Heart right ventricle (tissue), 16 donors: ENCODE measurements at places on chromosomes 5 and 9. TPM values are rescaled to one million over a fixed set of nuclear protein-coding genes. Genes with fewer than 3 reads are reported as not detected.
A peak's percentile ranks its signal among the peaks of the same experiment; 100 is the strongest.

GLRA1 gene
- not detected for total RNA-seq

GRCh38 chr9:23740531-23740930 lies 85.5 kb downstream of the ELAVL2 start:
- H3K27me3 ChIP-seq: no peaks in the 10 kb centered on the region
- H3K36me3 ChIP-seq: no peaks in the 10 kb centered on the region
- no peaks in the 10 kb centered on the region for H3K4me1 ChIP-seq
- H3K4me3 ChIP-seq: no peak overlapping the region
- H3K27ac ChIP-seq: no peak overlapping the region

ADGRD2 gene
- not detected for total RNA-seq

MEGF10 gene
- total RNA-seq: 0.61 TPM

RGP1 gene
- 31.2 TPM for total RNA-seq

DNA sequence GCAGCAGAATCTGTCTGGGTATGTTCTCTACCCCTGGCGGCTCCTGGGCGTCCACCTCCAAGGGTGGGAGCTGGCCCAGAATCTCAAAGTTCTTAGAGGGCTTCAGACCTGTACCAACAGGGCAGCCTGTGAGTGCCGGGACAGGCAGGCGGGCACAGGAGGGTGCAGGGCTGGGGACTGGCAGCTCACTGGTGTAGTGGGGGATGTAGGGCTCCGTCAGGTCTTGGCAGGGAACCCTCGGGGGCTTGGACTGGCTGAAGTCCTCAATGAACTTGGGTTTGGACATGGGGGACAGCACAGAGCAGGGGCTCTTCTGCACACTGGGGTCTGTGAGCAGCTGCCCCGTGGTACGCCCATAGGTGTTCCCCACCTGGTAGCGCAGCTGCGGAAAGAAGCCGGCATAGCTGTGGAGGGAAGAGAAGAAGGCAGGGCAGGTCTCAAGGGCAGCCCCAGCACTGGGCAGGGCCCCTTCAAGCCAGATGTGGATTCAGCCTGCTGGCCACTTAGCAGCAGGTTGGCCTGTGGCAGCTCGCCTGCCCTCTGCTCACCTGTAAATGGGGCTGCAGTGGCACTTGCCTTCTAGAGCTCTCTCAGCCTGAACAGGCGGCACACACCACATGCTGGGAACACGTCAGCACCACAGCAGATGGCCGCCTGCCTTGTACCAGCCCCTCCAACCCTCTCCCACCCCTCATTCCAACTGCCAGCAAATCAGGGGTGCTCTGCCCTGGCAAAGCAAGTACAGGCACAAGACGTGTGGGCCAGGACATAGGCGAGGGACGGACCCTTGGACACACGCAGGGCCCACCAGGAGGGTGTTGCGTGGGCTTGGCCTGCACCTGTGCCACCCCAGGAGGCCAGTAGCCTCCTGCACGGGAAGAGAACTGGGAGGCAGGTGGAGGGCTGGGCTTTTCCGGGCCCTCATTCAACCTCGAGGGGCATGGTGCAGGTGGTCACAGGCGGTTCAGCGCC lies 4.6 kb downstream of the TUBB4B start:
- H3K36me3 ChIP-seq: no peaks in the 10 kb centered on the region
- DNase-seq: no peak
- H3K27me3 ChIP-seq: no peaks in the 10 kb centered on the region
- H3K27ac ChIP-seq: no peak overlapping the region

- H3K27ac ChIP-seq: peak overlapping the region; percentile 38
- peaks cover 12% of the 10 kb centered on the region for H3K4me1 ChIP-seq
- H3K27me3 ChIP-seq: peaks cover 100% of the 10 kb centered on the region
- H3K36me3 ChIP-seq: no peaks in the 10 kb centered on the region
Measured at GRCh38 chr5:154473581-154474283, 4.3 kb downstream of the HAND1 start.

DNA sequence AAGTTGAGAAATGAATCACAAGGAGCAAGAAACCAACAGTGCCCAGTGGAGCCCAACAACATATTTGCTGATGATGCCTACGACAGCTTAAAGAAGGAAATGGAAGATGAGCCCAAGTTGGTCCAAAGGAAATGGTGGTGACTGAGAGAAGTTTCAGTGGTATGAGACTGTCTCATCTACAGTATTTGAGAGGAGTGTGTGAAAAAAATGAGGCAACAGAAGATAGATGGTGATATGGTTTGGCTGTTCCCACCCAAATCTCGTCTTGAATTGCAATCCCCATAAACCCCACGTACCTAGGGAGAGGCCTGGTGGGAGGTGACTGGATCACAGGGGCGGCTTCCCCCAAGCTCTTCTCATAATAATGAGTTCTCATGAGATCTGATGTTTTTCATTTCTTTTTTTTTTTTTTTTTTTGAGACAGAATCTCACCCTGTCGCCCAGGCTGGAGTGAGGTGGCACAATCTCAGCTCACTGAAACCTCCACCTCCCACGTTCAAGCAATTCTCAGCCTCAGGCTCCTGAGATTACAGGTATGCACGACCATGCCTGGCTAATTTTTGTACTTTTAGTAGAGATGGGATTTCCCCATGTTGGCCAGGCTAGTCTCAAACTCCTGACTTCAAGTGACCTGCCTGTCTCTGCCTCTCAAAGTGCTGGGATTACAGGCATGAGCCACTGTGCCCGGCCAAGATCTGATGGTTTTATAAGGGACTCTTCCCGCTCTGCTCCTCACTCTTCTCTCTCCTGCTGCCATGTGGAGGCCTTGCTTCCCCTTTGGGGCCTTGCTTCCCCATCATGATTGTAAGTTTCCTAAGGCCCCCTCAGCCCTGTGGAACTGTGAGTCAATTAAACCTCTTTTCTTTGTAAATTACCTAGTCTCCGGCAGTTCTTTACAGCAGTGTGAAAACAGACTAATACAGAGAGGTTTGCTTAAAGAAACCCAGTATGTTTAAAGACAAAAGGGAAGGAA lies 30.2 kb downstream of the EFCAB9 start:
- peaks cover 66% of the 10 kb centered on the region for H3K36me3 ChIP-seq
- H3K4me3 ChIP-seq: no peak overlapping the region
- no peak overlapping the region for H3K27ac ChIP-seq
- no peaks in the 10 kb centered on the region for H3K4me1 ChIP-seq
- no peaks in the 10 kb centered on the region for H3K27me3 ChIP-seq

DNA sequence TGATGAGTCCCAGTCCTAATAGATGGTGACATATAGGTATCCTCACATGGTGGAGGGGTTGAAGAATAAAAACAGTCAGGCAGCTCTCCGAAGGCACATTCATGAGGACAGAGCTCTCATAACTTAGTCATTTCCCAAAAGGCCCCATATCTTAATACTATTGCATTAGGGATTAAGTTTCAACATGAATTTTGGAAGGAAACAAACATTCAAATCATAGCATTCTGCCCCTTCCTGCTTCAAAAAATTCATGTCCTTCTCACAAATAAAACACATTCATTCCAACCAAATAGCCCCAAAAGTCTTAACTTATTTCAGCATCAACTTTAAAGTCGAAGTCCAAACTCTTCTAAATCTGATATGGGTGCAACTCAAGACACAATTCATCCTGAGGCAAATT lies 277.2 kb upstream of the NR4A3 start:
- DNase-seq: no peak
- H3K27ac ChIP-seq: no peak overlapping the region
- no peak overlapping the region for H3K4me3 ChIP-seq
- no peaks in the 10 kb centered on the region for H3K36me3 ChIP-seq
- H3K27me3 ChIP-seq: no peaks in the 10 kb centered on the region

DNA sequence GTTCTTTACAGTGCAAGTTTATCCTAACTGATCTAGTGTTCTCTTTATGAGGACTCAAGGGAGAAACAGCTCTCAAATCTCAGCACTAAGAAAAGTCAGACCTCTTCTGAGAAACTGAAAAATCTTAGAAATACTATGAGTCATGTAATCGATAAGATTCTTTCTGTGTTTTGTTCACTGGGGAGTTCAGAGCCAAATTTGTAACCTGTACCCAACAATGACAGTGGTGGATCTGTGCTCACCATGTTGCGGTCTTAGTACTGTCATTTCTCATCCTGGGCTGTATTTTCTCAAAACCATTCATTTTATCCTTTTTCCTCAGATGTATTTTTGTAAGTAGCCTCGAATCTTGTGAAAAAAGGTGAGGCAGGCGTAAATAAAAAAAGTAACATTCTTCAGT lies 146.4 kb downstream of the ACER2 start:
- H3K36me3 ChIP-seq: no peaks in the 10 kb centered on the region
- no peak overlapping the region for H3K27ac ChIP-seq
- H3K27me3 ChIP-seq: no peaks in the 10 kb centered on the region
- H3K4me1 ChIP-seq: no peaks in the 10 kb centered on the region

DNA sequence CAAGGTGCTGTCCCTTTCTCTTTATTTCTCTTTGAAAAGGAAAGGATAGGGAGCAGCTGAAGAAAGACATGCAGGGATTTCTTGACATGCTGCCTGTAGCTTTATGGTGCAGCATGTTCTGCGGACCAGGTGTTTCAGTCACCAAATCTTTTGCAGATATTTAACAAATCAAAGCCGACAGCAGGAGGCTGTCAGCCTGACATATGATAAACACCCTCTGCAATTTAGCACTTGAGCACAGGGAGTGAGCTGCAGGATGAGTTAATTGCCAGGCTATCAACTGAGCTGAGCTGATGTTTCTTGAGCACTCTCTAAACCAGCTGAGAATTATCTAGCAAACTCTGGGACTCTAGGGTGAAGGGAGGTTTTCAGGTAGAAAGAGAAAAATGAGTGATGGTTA lies 212.8 kb upstream of the ATP10B start:
- no peaks in the 10 kb centered on the region for H3K4me1 ChIP-seq
- no peak overlapping the region for H3K27ac ChIP-seq
- no peak overlapping the region for H3K4me3 ChIP-seq
- H3K36me3 ChIP-seq: no peaks in the 10 kb centered on the region

PTGES gene
- 3.6 TPM for total RNA-seq

GRCh38 chr5:68139611-68140441 lies 75.7 kb upstream of the PIK3R1 start:
- H3K27me3 ChIP-seq: no peaks in the 10 kb centered on the region
- no peak overlapping the region for H3K27ac ChIP-seq
- H3K4me1 ChIP-seq: peaks cover 8% of the 10 kb centered on the region
- DNase-seq: no peak
- no peaks in the 10 kb centered on the region for H3K36me3 ChIP-seq
- H3K4me3 ChIP-seq: no peak overlapping the region

- H3K27ac ChIP-seq: peak overlapping the region; percentile 86
- peak overlapping the region; percentile 5 for H3K4me3 ChIP-seq
- H3K27me3 ChIP-seq: no peaks in the 10 kb centered on the region
- DNase-seq: peak; percentile 71
- H3K4me1 ChIP-seq: peaks cover 19% of the 10 kb centered on the region
Measured at GRCh38 chr5:139131465-139131864, 66.7 kb downstream of the SIL1 start.

PDZD2 gene
- total RNA-seq: 58.2 TPM

- H3K4me3 ChIP-seq: no peak overlapping the region
- no peaks in the 10 kb centered on the region for H3K27me3 ChIP-seq
- no peak overlapping the region for H3K27ac ChIP-seq
- no peak for DNase-seq
Measured at GRCh38 chr5:115271295-115272050, 8.8 kb upstream of the PGGT1B start.

IQGAP2 gene
- 6.1 TPM for total RNA-seq

- no peak overlapping the region for H3K4me3 ChIP-seq
- no peaks in the 10 kb centered on the region for H3K36me3 ChIP-seq
- DNase-seq: no peak
- H3K27me3 ChIP-seq: no peaks in the 10 kb centered on the region
- H3K27ac ChIP-seq: no peak overlapping the region
Measured at GRCh38 chr9:126016579-126017290, 269.6 kb downstream of the PBX3 start.

PCDHB8 gene
- total RNA-seq: 1.7 TPM

DNA sequence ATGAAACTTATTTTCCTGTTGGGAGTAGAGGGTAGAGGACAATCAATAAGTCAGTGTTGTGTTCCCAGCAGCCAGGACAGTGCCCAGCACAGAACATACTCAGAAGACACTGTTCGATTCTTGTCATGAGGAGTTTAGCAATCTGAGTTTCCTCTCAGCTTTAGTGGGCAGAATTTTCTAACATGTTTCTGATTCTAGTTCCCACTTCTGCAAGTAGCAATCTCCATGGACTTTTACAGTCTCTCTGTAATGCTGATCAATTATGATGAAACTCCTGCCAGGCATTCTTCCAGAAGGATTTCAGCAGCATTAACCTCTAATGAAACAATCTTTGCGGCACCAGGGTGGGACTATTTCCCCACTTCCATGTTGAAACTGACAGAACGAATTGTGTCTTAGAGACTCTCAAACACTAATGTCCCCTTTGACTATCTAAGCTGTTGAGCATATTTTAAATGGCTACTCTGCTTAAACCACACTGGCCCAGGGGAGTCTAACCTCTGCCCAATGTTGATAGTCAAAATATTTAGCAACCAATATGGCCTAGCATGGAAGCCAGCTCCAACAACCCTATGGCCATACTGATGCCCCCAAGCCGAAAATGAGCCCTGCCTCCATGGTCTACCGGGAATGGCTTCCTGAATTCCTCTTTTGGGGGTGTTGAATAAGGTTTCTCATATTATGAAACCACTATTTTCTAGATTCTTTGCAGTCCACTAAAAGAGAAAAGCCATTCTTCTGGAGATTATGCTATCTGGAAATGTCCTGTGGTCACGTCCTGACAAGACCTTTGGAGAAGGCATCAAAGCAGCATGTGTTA lies 484.3 kb downstream of the BNC2 start:
- H3K27ac ChIP-seq: no peak overlapping the region
- H3K27me3 ChIP-seq: no peaks in the 10 kb centered on the region
- H3K4me1 ChIP-seq: no peaks in the 10 kb centered on the region
- no peak overlapping the region for H3K4me3 ChIP-seq
- DNase-seq: no peak
- no peaks in the 10 kb centered on the region for H3K36me3 ChIP-seq

DNA sequence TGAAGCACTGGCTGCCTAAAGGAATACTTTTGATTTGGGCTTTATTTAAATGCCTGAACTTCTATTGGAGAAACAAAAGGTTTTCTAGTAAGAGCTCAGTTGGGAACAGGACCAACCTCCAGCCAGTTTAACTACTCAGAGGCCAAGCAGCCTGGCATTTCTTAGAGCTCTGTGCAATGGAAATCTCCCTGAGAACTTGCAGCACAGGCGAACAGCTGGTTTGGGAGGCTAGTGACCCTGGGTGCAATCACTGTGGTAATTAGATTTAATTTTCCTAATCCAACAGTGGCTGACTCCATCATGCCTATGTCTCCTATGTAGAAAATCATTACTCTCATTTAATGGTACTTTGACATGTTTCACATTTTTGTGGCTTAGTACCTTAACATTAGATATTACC lies 1.0 kb upstream of the CDH6 start:
- no peaks in the 10 kb centered on the region for H3K4me1 ChIP-seq
- no peak for DNase-seq
- H3K36me3 ChIP-seq: no peaks in the 10 kb centered on the region
- H3K4me3 ChIP-seq: no peak overlapping the region

FXN gene
- total RNA-seq: 32.9 TPM

- no peaks in the 10 kb centered on the region for H3K36me3 ChIP-seq
- peaks cover 13% of the 10 kb centered on the region for H3K4me1 ChIP-seq
- H3K4me3 ChIP-seq: no peak overlapping the region
- no peak for DNase-seq
- no peak overlapping the region for H3K27ac ChIP-seq
Measured at GRCh38 chr5:50406877-50407276, 34.2 kb downstream of the EMB start.
